Stomach (tissue), 19 donors: ENCODE measurements at places on chromosomes 1 and 21. TPM values are rescaled to one million over a fixed set of nuclear protein-coding genes. Genes with fewer than 3 reads are reported as not detected.

GRCh38 chr1:103283371-103283770 is 175.0 kb upstream of the COL11A1 start:
- no peak overlapping the region for H3K27ac ChIP-seq
- no peak overlapping the region for H3K4me3 ChIP-seq
- no peaks in the 10 kb centered on the region for H3K27me3 ChIP-seq

GRCh38 chr1:1219341-1219740 is 5.4 kb upstream of the TNFRSF4 start:
- H3K27me3 ChIP-seq, result no peaks in the 10 kb centered on the region
- no peak for DNase-seq
- H3K36me3 ChIP-seq, result peaks cover 49% of the 10 kb centered on the region
- H3K27ac ChIP-seq, result no peak overlapping the region

DNA sequence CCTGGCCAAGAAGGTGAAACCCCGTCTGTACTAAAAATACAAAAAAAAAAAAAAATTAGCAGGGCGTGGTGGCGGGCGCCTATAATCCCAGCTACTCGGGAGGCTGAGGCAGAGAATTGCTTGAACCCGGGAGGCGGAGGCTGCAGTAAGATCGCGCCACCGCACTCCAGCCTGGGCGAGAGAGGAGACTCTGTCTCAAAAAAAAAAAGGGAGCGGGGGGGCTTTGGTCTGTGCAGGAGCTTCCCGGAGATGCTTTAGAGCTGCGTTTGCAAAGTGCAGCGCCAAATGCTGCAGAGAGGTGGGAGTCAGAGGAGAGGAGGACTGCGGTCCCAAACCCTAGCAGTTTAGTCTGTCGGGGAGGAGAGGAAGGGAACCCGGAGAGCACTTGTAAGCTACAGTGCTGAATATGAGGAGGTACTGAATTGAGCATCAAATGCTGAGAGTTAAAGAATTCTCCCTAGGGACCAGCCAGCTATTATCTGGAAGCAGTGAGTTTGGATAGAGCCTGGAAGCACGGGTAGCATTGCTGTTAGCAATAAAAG is 569 bp downstream of the FALEC start:
- DNase-seq, result peak; percentile 44
- no peaks in the 10 kb centered on the region for H3K27me3 ChIP-seq
- H3K4me3 ChIP-seq, result peak overlapping the region; percentile 55
- H3K27ac ChIP-seq, result peak overlapping the region; percentile 85
- H3K4me1 ChIP-seq, result peaks cover 43% of the 10 kb centered on the region

GRCh38 chr1:209590405-209590804 is 6.9 kb downstream of the CAMK1G start:
- H3K27ac ChIP-seq, result no peak overlapping the region
- peaks cover 10% of the 10 kb centered on the region for H3K4me1 ChIP-seq
- peaks cover 6% of the 10 kb centered on the region for H3K27me3 ChIP-seq
- no peak for DNase-seq
- no peaks in the 10 kb centered on the region for H3K36me3 ChIP-seq
- H3K4me3 ChIP-seq, result no peak overlapping the region

DNA sequence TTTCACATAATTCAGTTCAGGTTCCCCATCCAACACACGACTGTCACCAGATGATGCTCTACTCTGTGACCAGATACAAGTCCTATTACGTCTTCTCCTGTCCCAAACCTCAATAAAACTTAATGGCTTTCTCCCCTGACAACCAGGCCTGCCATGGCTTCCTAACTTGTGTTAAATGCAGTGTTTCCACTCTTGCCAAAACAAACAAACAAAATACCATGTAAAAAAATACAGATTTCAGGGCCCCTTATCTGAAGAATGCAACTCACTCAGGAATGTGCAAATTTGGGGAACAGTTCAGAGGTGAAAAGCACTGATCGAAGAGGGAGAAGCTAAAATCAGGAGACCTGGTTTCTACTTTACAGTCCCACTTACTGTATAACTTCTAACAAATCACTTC is 863 bp upstream of the NUF2 start:
- H3K4me1 ChIP-seq, result peaks cover 28% of the 10 kb centered on the region
- no peak overlapping the region for H3K27ac ChIP-seq
- H3K4me3 ChIP-seq, result peak overlapping the region; percentile 58
- H3K27me3 ChIP-seq, result no peaks in the 10 kb centered on the region
- peaks cover 24% of the 10 kb centered on the region for H3K36me3 ChIP-seq
- DNase-seq, result no peak

DNA sequence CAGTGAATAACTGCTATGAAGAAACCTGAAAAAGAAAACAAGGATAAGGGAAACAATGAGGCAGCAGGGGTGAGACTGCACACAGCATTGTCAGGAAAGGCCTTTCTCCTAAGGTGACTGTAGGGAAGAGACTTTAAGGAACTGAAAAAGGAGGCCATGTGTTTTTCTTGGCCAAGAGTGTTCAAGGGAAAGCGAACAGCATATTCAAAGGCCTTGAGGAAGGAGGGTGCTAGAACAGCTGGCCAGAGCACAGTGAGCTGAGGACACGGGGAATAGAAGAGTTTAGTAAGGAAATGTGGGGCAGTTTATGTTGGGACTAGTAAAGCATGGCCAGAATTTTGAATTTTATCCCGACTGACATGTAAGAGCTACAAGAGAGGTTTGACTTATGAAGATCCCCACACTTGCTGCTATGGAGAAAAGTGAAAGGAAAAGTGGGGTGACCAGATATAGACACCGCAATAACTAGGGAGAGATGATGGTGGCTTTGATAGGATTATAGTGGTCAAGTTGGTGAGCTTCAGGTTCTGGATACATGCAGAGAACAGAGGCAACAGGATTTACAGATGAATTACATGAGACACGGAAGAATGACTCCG is 1.4 kb downstream of the RWDD2B start:
- no peak for DNase-seq
- no peak overlapping the region for H3K27ac ChIP-seq
- H3K36me3 ChIP-seq, result no peaks in the 10 kb centered on the region

DNA sequence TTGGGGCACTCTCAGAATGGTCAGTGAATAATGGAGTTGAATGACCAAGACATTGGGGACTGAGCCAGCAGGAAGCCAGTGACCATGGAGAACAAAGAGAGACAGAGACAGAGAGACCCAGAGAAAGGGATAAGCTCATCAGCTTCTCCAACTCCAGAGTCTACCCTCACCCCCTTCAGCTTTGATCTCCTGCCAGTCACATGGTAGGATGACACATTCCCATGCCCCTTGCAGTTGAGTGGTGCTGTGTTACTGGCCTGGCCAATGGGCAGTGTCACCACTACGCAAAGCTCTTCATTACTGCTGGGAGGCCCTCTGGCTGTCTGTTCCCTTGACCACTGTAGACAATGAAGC is 643.5 kb downstream of the AJAP1 start:
- H3K4me3 ChIP-seq, result no peak overlapping the region
- DNase-seq, result no peak
- H3K27me3 ChIP-seq, result peaks cover 24% of the 10 kb centered on the region
- H3K4me1 ChIP-seq, result peaks cover 3% of the 10 kb centered on the region
- H3K36me3 ChIP-seq, result no peaks in the 10 kb centered on the region

- H3K4me3 ChIP-seq, result no peak overlapping the region
- H3K27me3 ChIP-seq, result no peaks in the 10 kb centered on the region
- no peak overlapping the region for H3K27ac ChIP-seq
- no peaks in the 10 kb centered on the region for H3K4me1 ChIP-seq
Measured at GRCh38 chr21:34154878-34155277, 81.5 kb downstream of the MRPS6 start.

DNA sequence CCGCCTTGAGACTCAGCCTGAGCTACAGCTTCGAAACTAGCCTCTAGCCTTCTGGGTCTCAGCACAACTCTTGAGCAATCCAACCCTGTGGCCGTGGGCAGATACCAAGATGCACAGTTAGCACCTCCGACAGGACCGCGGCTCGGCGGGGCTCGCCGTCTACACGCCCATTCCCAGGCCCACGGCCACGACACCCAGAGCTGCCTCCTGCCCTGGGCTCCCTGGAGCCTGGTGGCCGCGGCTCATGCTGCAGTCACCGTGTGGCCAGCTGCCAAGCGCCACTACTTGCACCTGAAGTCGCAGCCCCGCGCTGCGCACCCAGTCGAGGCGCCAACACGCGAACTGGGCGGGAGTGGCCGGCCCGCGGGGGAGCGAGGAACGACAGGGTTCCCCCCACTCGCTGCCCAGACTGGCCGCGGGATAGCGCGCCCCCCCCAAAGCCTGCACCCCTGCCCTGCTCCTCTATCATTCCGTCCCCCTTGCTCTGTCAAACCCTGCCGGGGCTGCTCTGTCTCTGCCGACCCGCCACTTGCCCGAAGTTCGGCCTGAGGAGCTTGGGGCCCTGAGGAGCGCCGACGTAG is 729 bp upstream of the CDCA8 start:
- DNase-seq, result peak; percentile 59
- peak overlapping the region; percentile 78 for H3K4me3 ChIP-seq
- H3K27me3 ChIP-seq, result no peaks in the 10 kb centered on the region
- H3K27ac ChIP-seq, result peak overlapping the region; percentile 91

DNA sequence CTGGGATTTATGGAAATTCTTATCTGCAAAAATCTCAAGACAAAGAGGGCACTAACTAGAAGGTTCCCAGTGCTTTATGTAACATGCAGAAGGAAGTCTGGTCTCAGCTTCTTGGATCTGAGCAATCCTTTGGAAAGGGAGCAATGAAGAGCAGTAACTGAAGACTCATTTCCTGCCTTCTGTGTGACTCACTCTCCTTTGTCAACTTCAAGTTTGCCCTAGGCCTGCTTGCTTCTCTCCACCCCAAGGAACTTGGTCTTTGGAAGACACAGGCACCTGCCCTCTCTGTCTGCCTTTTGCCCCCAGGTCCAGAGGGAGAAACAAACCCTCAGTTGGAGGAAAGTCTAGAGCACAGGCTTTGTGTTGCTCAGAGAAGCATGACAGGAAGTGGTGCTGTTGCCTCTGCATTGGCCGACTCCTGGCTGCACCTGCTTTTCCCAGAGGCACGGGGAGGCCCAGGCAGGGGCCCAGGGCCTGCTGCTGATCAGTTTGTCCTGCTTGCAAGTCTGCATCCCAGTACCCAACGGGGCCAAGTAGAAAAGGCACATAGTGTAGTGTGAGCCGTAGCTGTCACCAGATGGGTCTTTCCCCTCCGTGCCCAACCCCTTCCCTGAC is 137.2 kb downstream of the DHRS3 start:
- no peaks in the 10 kb centered on the region for H3K27me3 ChIP-seq
- peak overlapping the region; percentile 80 for H3K27ac ChIP-seq
- H3K36me3 ChIP-seq, result no peaks in the 10 kb centered on the region
- DNase-seq, result no peak
- no peak overlapping the region for H3K4me3 ChIP-seq
- H3K4me1 ChIP-seq, result peaks cover 58% of the 10 kb centered on the region

GRCh38 chr1:33718186-33718585 is 145.7 kb upstream of the HMGB4 start:
- H3K4me1 ChIP-seq, result no peaks in the 10 kb centered on the region
- H3K27me3 ChIP-seq, result no peaks in the 10 kb centered on the region
- no peak for DNase-seq

GRCh38 chr1:17998889-17999288 is 108.7 kb upstream of the IGSF21 start:
- no peak overlapping the region for H3K4me3 ChIP-seq
- H3K27me3 ChIP-seq, result peaks cover 42% of the 10 kb centered on the region

- H3K4me3 ChIP-seq, result no peak overlapping the region
- no peak for DNase-seq
- no peaks in the 10 kb centered on the region for H3K27me3 ChIP-seq
- no peak overlapping the region for H3K27ac ChIP-seq
- H3K36me3 ChIP-seq, result no peaks in the 10 kb centered on the region
Measured at GRCh38 chr1:113663165-113663951, 95.9 kb downstream of the PHTF1 start.

DNA sequence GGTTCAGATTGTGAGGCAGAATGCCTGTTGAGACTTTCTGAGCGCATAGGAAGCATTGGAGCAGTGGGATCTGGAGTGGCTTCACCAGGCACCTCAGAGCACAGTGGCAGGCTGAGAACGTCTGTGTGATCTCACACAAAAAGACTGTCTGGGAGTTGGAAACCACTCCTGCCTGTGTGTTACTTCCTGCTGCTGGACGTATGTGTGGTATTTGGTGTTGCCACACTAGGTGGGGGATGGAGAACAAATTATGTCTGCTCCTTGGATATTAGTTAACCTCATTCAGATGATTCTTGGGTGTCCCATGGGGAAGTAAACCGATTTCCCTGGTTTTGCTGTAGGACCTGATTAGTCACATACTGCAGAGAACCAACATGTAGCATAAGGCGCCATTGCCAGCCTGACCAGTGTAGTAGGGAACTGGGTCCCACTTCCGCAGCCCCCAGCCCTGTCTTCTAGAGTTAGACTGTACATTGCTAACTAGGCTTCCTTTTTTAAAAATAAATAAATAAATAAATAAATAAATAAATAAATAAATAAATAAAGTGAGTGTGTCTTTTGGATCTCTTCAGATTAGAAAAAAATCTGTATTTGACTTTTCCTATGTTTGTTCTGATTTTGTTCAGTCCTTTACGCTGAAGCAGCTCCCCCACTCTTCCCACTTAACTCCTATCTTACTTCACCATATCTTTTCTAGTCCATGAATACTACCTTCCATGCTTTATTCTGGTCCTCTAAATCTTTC is 26.9 kb downstream of the UCK2 start:
- H3K27me3 ChIP-seq, result no peaks in the 10 kb centered on the region
- H3K4me3 ChIP-seq, result no peak overlapping the region
- peak; percentile 33 for DNase-seq
- peaks cover 79% of the 10 kb centered on the region for H3K4me1 ChIP-seq

DNA sequence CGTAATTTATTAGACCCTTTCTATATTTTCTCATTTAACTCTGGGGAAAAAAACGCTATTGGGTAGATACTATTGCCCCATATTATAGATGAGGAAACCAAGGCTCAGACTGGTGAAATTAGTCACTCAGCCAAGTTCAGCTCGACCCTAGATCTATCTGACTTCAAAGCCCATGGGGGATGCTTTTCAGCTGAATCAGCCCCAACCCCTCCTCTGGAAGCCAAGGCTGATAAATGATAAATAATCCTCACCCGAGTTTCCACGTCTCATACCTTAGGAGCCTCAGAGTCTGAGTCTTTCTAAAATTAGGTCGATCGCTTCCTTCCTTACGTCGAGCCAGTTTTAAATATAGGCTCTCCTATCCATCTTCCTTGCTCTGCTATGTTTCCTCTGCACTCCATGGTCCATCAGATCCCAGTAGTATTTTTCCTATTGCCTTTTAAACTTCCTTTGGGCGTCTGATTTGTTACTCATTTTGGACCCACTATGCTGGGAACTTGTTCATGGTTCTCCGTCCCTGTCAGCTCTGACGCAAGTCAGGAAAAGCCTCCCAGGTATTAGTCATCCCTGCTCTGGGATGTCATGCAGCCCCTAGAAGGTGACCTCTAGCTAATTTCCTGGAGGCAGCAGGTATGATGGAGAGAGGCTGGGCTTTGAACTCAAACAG is 122.8 kb downstream of the PLPP3 start:
- no peak overlapping the region for H3K4me3 ChIP-seq
- H3K4me1 ChIP-seq, result peaks cover 9% of the 10 kb centered on the region
- DNase-seq, result no peak
- H3K36me3 ChIP-seq, result no peaks in the 10 kb centered on the region

Gene BNIPL
- total RNA-seq, result not detected

Gene GAS5
- total RNA-seq, result 353 TPM

Gene FALEC
- not detected for total RNA-seq

Gene RLF
- 20.1 TPM for total RNA-seq

Gene RGS13
- not detected for total RNA-seq

Gene HES5
- total RNA-seq, result not detected

Gene KRTAP13-2
- total RNA-seq, result not detected

Gene FBXO42
- 24.6 TPM for total RNA-seq

Gene KRTAP19-3
- not detected for total RNA-seq

Gene SMAP2
- total RNA-seq, result 44.2 TPM

Gene C1orf105
- not detected for total RNA-seq

Gene APOBEC4
- total RNA-seq, result not detected
